ENCODE measurements at places on chromosomes 6 and 20.
A peak's percentile ranks its signal among the peaks of the same experiment; 100 is the strongest.

DNA sequence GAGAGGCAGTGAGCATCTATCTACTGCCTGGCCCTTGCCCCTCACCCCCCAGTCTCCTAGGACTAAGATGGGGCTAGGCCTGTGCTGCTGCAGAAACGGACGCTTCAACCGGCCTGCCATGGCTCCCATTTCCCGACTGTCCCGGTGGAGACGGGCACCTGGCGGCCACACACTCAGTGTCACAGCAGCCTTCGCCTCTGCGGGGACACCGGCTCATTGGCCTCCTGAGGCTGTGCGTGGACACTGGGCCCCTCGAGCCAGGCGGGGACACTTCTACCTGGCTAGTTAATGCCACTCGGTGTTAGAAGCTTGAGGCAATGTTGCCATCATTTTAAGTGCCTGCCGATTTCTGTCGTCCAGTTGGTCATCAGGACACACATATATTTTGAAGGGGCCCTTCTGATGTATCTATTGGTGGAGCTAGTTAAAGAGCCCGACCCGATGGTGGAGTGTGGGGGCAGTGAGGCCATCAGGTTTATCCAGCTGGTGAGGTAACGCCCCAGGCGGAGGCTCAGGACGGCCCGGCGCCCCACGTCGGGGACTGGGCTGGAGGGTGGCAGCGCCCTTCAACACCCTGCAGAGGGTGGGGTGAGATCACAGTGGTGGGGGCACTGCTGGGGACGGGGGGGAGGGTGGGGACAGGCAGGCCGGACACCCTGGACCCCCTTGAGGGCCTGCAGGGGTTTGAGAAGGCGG, 58.9 kb upstream of the GATA5 start:
- no peak for DNase-seq
- no peaks in the 10 kb centered on the region for H3K27me3 ChIP-seq
- no peak overlapping the region for H3K27ac ChIP-seq
- H3K36me3 ChIP-seq: no peaks in the 10 kb centered on the region
- H3K4me3 ChIP-seq: no peak overlapping the region
- H3K4me1 ChIP-seq: no peaks in the 10 kb centered on the region

- H3K4me3 ChIP-seq: no peak overlapping the region
- no peak for DNase-seq
- H3K4me1 ChIP-seq: no peaks in the 10 kb centered on the region
- H3K27me3 ChIP-seq: no peaks in the 10 kb centered on the region
These were observed 18.3 kb downstream of the PDE10A start for GRCh38 chr6:165644586-165645266.

- H3K27ac ChIP-seq: no peak overlapping the region
- no peaks in the 10 kb centered on the region for H3K27me3 ChIP-seq
- peaks cover 3% of the 10 kb centered on the region for H3K4me1 ChIP-seq
- no peaks in the 10 kb centered on the region for H3K36me3 ChIP-seq
These were observed 48.9 kb downstream of the PIGU start for GRCh38 chr20:34628026-34628425.

DNA sequence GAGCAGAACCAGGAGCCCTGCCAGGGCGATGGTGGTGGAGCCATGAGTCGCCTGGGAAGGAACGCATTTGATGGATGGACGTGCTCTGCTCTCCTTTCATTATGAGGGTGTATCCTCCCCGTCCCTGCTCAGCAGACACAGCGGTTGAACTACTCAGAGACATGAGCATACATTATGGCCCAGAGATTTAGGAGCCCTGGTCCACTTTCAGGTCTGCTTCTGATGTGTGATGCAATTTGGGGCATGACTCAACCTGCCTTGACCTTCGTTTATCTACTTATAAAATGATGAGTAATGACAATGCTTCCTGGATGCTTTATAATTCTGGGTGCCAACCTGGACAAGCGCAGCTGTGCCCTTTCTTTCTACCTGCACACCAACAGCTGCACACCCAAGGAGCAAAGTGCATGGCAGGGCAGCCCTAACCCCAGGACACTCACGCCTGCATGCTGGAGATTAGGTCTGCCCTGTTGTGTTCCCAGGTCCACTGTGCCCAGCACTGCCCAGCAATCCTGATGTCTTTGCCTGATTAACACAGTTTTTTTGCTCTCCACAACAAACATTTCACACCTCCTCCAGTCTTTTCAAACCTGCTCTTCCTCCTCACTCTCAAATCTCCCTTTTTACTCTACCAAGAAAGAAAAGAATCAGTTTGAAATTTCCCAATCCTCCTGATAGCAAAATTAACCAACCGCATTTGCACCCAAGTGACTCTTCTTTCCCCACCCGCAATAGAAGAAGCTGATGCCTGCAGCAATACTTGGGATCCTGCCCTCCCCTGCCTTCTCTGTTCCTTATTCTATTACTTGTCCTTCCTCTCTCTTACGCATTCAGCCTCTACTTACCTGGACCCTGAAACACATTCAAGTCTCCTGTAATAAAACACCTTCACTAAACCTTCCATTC, 81.2 kb downstream of the EZR start:
- H3K36me3 ChIP-seq: no peaks in the 10 kb centered on the region
- no peaks in the 10 kb centered on the region for H3K4me1 ChIP-seq
- DNase-seq: no peak
- no peak overlapping the region for H3K4me3 ChIP-seq

GRCh38 chr6:26012061-26012460, 49.5 kb downstream of the TRIM38 start:
- no peaks in the 10 kb centered on the region for H3K36me3 ChIP-seq
- no peak for DNase-seq
- H3K4me3 ChIP-seq: no peak overlapping the region

- H3K36me3 ChIP-seq: no peaks in the 10 kb centered on the region
- H3K4me3 ChIP-seq: no peak overlapping the region
- no peak overlapping the region for H3K27ac ChIP-seq
- DNase-seq: no peak
- no peaks in the 10 kb centered on the region for H3K27me3 ChIP-seq
- no peaks in the 10 kb centered on the region for H3K4me1 ChIP-seq
These were observed 97.7 kb downstream of the GRM4 start for GRCh38 chr6:34047913-34048867.

DNA sequence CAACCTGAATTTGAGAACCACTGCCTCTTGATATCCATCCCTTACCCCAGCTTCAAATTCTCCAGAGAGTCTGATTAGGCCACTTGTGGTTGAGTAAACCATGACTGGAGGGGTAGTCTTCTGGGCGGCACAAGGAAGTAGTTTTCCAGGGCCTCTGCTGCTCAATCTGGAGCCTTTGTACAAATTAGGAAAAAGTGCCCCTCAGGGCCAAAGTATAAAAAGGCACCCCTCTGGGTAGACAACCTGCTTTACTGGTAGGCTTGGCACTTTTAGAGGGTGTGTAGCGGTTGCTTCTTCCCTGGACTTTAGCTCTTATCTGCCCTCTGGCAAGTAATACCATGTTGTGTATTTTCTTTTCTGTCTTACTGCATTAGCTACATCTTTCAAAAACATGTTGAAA, 32.9 kb upstream of the RPL7L1 start:
- H3K4me1 ChIP-seq: no peaks in the 10 kb centered on the region
- H3K27me3 ChIP-seq: no peaks in the 10 kb centered on the region
- H3K27ac ChIP-seq: no peak overlapping the region
- H3K4me3 ChIP-seq: no peak overlapping the region

DNA sequence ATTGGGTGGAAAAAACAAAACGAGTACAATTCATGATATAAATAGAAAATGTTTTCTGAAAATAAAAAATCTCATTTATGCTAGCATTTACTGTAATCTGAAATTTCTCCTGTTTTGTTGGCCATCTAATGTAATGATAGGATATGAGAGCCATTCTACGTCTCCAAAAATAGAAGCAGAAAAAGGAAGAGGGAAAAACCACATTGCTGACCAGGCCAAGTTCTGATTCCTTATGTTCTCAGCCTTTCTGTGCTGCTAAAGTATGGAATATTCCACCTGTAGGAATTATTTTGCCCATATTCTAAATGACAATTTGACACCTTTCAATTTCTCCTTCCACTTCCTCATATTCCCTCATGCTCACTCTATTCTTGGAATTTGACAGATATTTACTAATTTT, 110.2 kb downstream of the TBXT start:
- no peaks in the 10 kb centered on the region for H3K4me1 ChIP-seq
- DNase-seq: no peak
- no peak overlapping the region for H3K27ac ChIP-seq
- H3K4me3 ChIP-seq: no peak overlapping the region
- no peaks in the 10 kb centered on the region for H3K36me3 ChIP-seq

DNA sequence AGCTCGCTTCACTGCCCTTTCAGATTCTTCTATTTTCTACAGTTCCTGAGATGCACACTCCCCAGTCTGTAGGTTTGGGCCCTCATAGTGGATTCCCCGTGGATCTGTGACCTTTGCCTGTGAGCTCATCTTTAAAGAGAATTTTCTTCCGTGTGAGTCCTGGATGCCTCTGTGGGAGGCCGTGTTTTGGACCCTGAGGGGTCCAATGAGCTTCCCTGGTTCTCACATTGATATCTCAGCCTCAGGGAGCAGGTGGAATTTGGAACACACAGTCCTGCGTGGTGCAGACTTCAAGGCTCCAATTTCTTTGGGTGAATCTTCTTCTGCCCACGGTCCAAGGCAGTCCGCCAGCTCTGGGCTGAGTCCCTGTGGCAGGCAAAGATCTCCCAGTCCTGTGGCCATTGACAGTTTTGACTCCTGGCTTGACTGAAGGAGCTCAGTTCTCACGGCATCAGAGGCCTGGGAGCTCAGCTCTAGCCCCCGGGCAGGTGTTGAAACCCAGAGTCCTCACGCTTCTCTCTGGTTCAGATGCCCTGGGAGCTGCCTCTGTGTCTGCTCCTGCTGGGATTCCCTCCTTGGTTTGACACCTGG, 61.0 kb downstream of the PSMG4 start:
- no peak overlapping the region for H3K4me3 ChIP-seq
- H3K4me1 ChIP-seq: peaks cover 9% of the 10 kb centered on the region
- no peaks in the 10 kb centered on the region for H3K36me3 ChIP-seq

- DNase-seq: no peak
- no peaks in the 10 kb centered on the region for H3K36me3 ChIP-seq
These were observed 251.8 kb upstream of the CITED2 start for GRCh38 chr6:139625998-139626975.

GRCh38 chr6:128492386-128492785, 28.0 kb downstream of the PTPRK start:
- no peak for DNase-seq
- H3K27ac ChIP-seq: no peak overlapping the region
- no peaks in the 10 kb centered on the region for H3K4me1 ChIP-seq
- H3K36me3 ChIP-seq: no peaks in the 10 kb centered on the region
- H3K4me3 ChIP-seq: no peak overlapping the region

- no peak for DNase-seq
- no peak overlapping the region for H3K27ac ChIP-seq
- no peaks in the 10 kb centered on the region for H3K27me3 ChIP-seq
These were observed 80.2 kb upstream of the ASF1A start for GRCh38 chr6:118813775-118814174.

GRCh38 chr20:50399917-50400704, 110.1 kb upstream of the PTPN1 start:
- H3K27ac ChIP-seq: no peak overlapping the region
- no peak for DNase-seq
- no peaks in the 10 kb centered on the region for H3K27me3 ChIP-seq
- no peaks in the 10 kb centered on the region for H3K4me1 ChIP-seq
- H3K4me3 ChIP-seq: no peak overlapping the region

DNA sequence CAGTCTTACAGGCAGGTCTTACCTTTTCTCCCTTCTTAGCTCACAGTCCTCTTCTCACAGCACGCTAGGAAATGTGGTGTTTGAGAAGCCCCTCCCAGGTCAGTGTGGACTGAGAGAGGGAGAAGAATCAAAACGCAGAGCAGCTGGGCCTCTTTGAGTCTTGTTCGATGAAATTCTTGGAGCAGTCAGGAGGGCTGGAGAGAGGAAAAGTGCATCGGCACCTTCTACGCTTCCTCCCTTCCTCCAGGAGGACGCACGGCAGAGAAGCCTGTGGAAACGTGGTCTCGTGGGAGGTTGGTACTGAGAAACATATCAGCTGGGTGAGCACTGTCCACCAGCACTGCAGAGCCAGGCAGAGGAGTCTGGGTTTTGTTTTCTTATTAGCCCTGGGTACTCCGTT, 52.7 kb downstream of the TXLNB start:
- no peak overlapping the region for H3K4me3 ChIP-seq
- H3K27ac ChIP-seq: no peak overlapping the region
- H3K27me3 ChIP-seq: no peaks in the 10 kb centered on the region
- H3K4me1 ChIP-seq: no peaks in the 10 kb centered on the region
- no peaks in the 10 kb centered on the region for H3K36me3 ChIP-seq

GRCh38 chr6:147849401-147850330, 341.2 kb downstream of the SAMD5 start:
- H3K4me1 ChIP-seq: no peaks in the 10 kb centered on the region
- DNase-seq: no peak
- H3K4me3 ChIP-seq: no peak overlapping the region

- no peaks in the 10 kb centered on the region for H3K4me1 ChIP-seq
- peaks cover 4% of the 10 kb centered on the region for H3K36me3 ChIP-seq
- no peak overlapping the region for H3K27ac ChIP-seq
- DNase-seq: no peak
These were observed 180.7 kb downstream of the HIVEP2 start for GRCh38 chr6:142764311-142764710.

DNA sequence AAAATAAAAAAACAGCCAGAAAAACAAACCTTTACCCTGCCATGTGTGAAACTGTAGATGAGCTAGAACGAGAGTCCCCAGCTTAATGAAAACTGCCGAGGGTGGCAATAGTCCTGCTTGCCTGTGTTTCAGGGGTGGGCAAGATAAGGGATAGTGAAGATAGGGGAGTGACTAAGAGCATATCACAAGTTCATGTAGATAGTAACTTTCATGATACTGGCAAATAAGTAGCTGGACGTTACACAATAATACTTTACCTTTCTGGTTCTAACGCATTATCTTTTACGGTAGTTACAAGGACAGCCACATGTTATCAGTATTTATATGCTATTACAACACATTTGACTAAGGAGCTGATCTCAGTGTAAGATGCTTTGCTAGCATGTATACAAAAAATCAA, 9.3 kb upstream of the FBXO9 start:
- H3K36me3 ChIP-seq: no peaks in the 10 kb centered on the region
- H3K27ac ChIP-seq: no peak overlapping the region
- H3K4me1 ChIP-seq: no peaks in the 10 kb centered on the region
- H3K4me3 ChIP-seq: no peak overlapping the region
- no peak for DNase-seq

DNA sequence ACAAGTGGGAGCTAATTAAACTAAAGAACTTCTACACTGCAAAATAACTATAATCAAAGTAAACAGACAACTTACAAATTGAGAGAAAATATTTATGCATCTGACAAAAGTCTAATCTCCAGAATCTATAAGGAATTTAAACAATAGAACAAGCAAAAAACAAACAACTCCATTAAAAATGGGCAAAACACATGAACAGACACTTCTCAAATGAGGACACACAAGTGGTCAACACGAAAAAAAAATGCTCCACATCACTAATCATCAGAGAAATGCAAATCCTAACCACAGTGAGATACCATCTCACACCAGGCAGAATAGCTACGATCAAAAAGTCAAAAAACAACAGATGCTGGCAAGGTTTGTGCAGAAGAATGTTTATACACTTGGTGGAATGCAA, 36.2 kb downstream of the STMND1 start:
- no peak overlapping the region for H3K4me3 ChIP-seq
- no peak overlapping the region for H3K27ac ChIP-seq
- DNase-seq: no peak
- H3K36me3 ChIP-seq: no peaks in the 10 kb centered on the region

GRCh38 chr6:41707565-41708200, 27.7 kb downstream of the TFEB start:
- peak overlapping the region; percentile 85 for H3K4me3 ChIP-seq
- no peaks in the 10 kb centered on the region for H3K27me3 ChIP-seq
- DNase-seq: no peak
- H3K27ac ChIP-seq: peak overlapping the region; percentile 99
- H3K36me3 ChIP-seq: peaks cover 13% of the 10 kb centered on the region

GRCh38 chr6:28856620-28857005, 67.2 kb downstream of the TRIM27 start:
- no peaks in the 10 kb centered on the region for H3K4me1 ChIP-seq
- H3K27ac ChIP-seq: no peak overlapping the region
- DNase-seq: no peak
- no peaks in the 10 kb centered on the region for H3K27me3 ChIP-seq
- H3K36me3 ChIP-seq: no peaks in the 10 kb centered on the region
